ENCODE measurements at places on chromosomes 12 and 14.
A peak's percentile ranks its signal among the peaks of the same experiment; 100 is the strongest.

GRCh38 chr12:95553197-95553943 lies 2.1 kb upstream of the USP44 start:
- no peak for DNase-seq

GRCh38 chr12:79233341-79233781 lies 368.8 kb downstream of the SYT1 start:
- no peak for DNase-seq

DNA sequence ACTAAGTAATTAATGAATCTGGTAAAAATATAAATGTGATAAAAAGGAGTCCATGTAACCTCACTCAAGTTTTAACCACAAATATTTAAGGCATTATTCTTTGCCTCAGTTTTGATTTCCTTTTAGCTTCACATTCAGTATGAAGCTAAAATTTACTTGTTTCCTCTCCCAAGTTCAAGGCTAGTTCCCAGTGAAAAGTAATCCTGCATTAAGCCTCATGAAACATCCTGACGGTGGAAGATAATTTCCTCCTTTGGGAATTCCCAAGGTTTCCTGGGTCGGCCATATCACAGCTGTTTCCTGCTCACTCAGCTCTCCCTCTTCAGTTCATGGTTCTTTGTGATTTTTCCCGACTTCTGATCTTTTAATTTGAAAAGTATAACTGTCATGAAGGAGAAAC lies 1256.8 kb upstream of the FLRT2 start:
- no peak for DNase-seq

DNA sequence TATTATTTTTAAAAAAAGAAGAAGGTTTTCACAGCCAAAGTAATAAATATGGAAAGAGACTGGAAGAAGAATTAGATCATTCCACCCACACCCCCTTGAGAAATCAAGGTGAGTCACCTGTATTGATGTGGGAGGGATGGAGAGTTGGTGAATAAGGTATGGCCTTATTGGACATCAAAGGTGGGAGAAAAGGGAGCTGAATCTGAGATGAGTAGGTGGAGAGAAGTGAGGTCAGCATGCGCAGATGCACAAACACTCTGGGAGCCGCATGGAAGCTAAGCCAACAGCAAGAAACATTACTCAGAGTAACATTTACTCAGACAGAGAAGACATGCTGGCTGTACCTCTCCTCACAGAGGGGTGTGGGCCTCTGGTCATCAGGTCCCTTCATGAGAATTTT lies 113.1 kb upstream of the FOXG1 start:
- DNase-seq = no peak

GRCh38 chr12:29104516-29104915 lies 44.6 kb upstream of the FAR2 start:
- no peak for DNase-seq

DNA sequence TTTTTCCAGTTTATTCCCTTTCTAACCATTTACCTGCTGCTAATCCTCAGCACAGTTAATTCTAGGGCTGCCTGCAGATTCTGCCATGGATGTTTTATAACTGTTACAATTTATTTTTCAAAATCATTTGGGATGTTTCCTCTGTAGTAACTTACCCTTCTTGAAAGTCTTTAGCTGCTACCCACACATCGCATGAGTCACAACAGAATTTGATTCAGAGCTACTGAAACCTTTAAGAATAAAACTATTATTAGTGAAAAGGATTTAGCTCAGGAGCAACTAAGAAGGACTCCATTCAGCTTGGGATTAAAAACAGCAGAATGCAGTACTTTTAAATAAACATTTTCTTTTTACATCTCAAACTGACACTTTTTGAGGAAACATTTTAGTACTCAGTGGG lies 41.7 kb upstream of the RGS6 start:
- DNase-seq = no peak

- DNase-seq = no peak
Measured at GRCh38 chr12:100437038-100437841, 36.4 kb upstream of the NR1H4 start.

- DNase-seq = no peak
Measured at GRCh38 chr12:76391461-76391860, 43.2 kb upstream of the BBS10 start.

DNA sequence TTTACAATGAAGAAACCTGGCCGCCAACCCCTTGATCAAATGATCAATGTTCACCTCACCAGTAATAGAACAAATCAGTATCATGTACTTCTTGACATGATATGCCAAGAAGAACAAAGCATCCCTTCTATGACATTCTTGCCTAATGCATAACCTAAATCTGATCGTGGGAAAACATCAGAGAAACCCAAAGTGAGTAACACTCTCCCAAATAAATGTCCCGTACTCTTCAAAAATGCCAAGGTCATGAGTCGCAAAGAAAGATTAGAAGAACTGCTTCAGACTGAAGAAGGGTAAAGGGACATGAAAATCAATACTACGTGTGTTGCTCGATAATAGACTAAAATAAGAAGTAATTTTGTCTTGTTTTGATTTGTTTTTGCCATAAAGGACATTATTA lies 11.4 kb upstream of the SLC25A3 start:
- no peak for DNase-seq

- DNase-seq = no peak
Measured at GRCh38 chr14:104700225-104700651, 10.8 kb downstream of the INF2 start.

DNA sequence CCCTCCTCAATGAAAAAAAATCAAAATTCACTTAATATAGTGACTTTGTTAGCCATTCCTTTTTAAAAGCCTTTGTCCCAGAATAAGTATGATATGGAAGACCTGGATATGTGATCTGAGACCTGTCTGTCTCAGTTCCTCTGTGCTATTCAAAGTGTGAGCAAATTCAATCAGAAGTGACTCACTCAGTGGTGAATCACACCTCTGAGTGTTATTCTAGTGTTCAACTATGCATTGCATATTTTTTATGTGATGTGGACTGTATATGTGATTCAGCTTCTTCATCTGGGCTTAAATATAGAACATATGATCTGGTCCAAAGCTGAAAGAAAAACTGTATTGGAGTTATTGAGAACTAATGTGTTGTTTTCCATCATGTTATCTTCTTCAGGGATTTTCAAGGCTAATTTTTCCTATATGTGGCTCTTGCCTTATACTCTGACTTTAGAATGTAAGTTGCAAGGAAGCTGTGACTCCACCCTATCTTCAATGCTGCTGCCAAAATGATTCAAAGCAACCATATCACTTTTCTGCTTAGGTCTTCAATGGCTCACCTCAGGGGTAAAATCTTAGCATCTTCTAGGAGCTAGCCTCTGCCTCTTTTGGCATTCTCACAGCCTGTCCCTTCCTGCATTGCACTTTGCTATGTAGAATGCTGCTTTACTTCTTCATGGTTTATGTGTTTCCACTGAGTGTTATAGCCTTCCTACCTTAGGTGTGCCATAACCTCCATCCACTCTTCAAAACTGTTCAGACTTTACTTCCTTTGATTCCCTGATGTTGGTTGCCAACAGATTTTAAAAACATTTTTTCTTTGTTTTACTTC lies 169.8 kb downstream of the OTOGL start:
- no peak for DNase-seq

DNA sequence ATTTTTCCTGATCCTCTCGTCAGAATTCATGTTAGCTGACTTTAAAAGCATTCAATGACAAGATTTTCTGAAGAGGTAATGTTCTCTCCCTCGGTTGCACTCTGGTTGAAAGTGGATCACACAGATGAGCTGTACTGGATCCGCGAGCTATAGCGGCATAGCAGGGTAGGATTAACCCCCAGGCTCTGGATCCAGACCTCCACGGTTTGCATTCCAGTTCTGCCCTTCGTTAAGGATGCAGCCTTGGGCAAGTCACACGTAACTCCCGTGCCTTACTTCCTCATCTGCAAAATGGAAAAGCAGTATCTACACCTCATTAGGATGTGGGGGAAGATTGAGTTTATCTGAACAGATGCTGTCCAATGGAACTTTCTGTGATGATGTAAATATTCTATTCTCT lies 13.8 kb downstream of the CCDC92 start:
- no peak for DNase-seq

GRCh38 chr14:51912112-51912786 lies 51.8 kb downstream of the GNG2 start:
- DNase-seq = no peak

- no peak for DNase-seq
Measured at GRCh38 chr14:87397499-87397898, 595.5 kb downstream of the GALC start.

DNA sequence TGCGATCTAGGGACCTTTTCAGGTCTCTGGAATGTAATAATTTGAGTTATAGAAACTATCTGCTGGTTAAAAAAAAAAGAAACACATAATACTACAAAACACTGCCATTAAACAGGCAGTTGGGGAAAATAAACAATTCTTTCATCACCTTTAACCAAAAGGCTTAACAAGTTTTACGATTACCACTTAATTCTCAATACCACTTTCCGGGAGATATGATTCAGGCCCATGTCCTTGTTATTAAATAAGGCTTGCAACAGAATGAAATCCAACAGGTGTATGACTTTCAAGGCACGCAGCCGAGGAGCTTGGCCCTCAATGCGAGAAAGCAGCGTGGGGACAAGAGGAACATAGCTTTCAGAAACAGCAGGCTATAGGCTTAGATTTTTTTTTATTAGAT lies 5.6 kb upstream of the GLRX5 start:
- no peak for DNase-seq

- DNase-seq = no peak
Measured at GRCh38 chr12:52710730-52711129, 7.4 kb upstream of the KRT77 start.

GRCh38 chr12:83619973-83620372 lies 933.3 kb downstream of the TMTC2 start:
- DNase-seq = no peak

DNA sequence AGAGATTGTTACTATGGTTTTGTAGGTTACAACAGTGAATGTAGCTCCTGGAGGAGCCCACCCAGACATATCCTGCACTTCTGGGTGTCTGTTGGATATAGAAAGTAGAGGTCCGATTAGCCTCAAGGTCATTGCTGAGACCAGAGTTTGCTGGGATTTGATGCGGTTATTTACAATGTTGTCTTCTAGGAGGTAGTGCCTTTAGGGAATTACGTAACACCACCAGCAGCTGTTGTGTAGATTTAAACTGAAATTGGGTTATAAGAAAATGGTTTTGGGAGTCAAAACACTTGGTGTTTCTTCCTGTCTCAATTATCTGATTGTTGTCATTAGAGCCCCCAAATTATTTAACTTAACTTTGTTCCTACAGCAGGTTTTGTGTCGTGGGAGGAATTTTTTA lies 225.3 kb upstream of the PELI2 start:
- no peak for DNase-seq

- no peak for DNase-seq
Measured at GRCh38 chr12:87848248-87848868, 180.8 kb downstream of the C12orf50 start.

GRCh38 chr14:86756521-86757190 lies 1226.7 kb downstream of the FLRT2 start:
- DNase-seq = no peak

DNA sequence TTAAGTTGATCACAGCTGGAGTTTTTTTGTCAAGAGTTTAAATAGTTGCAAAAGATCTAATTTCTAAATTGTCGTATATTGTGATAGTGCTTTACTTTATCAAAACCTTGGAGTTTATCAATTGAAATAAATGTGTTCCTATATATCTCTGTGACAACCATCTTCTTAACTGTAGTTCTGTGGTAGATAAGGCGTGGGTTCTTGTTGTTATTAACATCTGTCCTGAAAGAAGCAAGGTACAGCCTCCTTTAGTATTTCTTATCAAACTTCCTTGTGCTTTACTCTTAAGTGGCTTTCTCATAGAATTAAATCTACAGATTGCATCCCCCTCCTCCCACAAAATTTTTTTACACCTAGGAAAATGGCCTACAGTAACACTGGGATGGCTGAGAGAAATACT lies 7.3 kb downstream of the SCYL2 start:
- no peak for DNase-seq

DNA sequence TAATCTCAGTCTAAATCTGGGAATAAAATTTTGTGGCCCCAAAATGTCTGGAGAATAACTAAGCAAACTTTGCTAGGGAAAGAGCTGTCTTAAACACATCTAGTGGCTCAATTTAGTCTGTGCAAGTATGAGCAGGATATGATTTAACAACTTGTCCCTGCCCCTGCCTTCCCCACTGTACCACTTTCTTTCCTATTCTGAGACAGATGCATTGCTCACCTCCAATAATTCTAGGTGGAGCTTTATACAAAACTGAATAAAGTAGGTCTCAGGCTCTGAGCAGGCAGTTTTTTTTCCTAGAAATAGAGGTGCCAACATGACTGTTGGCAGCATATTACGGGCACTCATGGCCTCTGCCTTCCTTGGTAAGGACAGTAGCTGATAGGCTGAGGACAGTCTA lies 412.1 kb downstream of the DAD1 start:
- no peak for DNase-seq

DNA sequence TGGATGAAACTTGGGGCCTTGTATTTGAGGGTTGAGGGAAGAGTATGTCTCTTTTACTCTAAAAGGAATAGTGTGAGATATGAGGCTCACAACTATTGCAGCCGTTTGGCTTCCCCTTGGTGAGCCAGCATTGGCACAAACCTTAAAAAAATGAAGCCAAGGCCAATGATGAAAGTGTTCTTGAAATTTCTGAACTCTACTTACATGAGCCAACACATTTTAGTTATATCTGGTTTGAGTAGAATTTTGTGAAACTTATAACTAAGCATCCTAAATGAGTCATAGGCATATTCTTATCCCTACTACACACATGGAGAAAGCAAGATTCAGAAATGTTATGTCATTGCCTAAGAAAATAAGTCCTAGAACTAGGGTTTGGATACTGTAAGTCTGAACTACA lies 55.3 kb upstream of the ACSS3 start:
- no peak for DNase-seq

DNA sequence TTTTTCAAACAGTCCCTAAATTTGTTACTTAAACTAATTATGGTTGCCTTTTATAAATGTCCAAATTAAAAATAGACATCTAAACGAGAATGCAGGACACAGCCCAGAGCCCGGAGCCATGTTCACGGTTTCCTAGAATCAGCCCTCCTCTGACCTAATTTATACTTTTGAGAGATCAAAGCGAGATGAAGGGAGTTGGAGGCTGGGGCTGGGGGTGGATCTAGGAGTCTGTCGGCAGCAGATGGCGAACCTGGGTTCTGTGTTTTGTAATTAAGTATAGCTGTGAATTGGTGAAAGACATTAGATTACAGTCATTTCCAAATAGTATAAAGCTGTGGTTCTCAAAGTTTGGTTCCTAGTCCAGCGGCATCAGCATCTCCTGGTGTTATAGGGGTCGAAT lies 210.1 kb downstream of the SLC41A2 start:
- no peak for DNase-seq

- DNase-seq = peak; percentile 53
Measured at GRCh38 chr14:23435543-23436326, at the start of gene MYH7. TSS of gene MYH7 (minus strand) at chr14:23435660. CDS start at chr14:23433732, 1,928 bp downstream.

DNA sequence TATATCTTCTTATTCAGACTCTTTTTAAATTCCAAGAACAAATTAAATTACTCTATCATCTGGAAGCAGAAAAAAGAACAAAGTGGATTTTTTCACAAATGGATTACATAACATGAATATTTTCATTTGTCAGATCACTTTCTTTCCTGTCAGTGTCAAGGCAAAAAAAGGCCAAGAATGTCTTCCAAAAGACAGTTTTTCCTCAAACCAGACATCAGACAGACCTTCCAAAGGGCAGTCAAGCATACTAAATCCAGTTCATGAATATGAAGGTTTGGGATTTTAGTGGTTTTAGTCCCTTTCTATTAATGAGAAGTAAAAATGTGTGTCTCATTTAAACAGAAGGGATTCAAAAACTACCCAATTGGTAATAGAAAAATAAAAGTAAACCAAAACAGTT lies 336.0 kb downstream of the CEP128 start:
- DNase-seq = no peak

GRCh38 chr12:106771425-106771824 lies 3.1 kb upstream of the RIC8B start:
- no peak for DNase-seq

Data from femur (tissue), 1 donor.